Erythroblast (primary cell): ENCODE measurements at places on chromosomes 12 and 14.
A peak's percentile ranks its signal among the peaks of the same experiment; 100 is the strongest.

GRCh38 chr14:34781242-34781641, 66.8 kb upstream of the CFL2 start:
- DNase-seq, result no peak

GRCh38 chr12:95591731-95592130, 40.5 kb upstream of the USP44 start:
- no peak for DNase-seq

GRCh38 chr12:7501031-7501588, 2.5 kb downstream of the CD163 start:
- DNase-seq, result no peak

DNA sequence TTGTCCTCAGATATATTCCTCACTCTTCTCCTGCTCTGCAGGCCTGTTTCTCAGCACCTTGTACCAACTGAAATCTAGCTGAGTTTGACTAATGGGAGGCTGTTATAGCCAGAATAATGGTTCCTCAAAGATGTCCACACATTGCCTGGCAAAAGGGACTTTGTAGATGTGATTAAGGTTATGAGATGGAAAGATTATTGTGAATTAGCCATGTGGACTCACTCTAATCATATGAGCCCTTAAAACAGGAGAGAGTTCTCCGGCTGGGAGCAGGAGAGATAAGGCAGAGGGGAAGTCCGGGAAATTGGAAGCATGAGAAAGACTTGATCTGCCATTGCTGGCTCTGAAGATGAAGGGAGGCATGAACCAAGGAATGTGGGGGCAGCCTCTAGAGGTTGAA, 40.0 kb upstream of the KTN1 start:
- DNase-seq, result no peak

GRCh38 chr12:10247436-10248058, 34.9 kb downstream of the GABARAPL1 start:
- DNase-seq, result no peak

GRCh38 chr14:68686205-68686465, 106.7 kb downstream of the ZFP36L1 start:
- no peak for DNase-seq

DNA sequence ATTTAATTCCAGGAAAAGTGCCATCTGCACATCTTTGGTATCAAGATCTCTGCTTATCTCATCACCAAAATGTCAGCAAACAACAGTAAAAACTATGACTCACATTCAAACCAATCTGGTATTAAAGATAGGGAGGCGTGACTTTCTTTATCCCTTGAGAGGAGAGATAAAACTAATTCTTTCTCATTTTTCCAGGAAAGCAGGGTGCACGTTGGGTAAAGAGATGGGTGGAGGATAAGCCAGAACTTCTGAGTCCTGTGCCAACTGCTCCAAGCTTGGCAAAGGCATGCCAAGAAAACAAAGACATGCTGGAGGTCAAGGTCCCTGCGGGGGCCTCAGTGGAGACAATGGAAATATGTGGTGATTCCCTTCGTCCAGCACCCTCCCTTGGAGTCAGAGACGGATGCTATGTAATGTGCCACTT, 225.8 kb upstream of the PLXNC1 start:
- DNase-seq, result peak; percentile 47

GRCh38 chr12:22543246-22544037, 900 bp downstream of the C2CD5 start:
- DNase-seq, result peak; percentile 73

DNA sequence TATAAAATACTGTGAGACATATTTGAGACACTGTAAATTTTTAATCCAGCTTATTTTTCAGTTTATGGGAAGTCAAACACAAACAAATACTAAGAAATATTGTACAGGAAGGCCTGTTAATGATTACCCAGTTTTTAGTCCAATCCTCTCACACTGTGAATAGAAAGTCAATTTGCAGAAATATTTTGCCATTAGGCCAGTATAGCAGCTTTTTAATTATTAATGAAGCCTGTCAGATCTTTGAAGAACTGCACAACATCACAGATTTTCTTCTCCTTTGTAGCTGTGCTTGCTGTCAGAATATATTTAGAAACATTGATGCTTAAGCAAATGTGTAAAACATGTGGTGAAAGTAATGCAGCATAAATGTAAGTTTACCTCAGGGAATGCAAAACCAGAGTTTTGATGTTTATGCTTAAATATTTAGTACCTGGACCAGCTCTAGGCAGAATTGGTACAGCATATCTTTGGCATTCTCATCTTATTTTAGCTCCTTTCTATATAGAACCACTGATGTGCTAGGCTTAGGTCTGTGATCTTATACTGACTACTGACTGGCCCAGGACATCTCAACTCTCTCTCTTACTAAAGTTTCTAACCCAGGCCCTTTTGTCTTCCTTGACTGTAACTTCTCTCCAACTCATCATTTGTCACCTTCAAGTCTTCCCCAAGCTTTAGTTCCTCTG, 230.8 kb upstream of the NAV3 start:
- DNase-seq, result no peak

DNA sequence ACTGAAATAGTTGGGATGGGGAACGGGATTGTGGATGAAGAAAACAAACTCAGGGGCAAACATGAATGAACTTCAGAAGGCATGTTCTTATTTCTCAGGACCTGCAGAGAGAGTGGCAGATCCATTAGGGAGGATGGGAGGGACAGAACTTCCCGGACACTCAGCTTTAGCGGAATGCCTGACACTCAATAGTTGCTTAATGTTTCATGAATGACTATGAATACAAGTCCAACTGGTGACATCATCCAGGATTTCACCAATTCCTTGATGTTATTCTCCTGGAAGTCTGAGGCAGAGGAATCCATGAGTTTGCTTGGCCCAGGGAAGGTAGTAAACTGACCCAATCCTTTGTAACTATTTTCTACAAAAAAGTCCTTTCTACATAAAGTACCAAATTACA, 37.8 kb upstream of the LRRC10 start:
- DNase-seq, result no peak

DNA sequence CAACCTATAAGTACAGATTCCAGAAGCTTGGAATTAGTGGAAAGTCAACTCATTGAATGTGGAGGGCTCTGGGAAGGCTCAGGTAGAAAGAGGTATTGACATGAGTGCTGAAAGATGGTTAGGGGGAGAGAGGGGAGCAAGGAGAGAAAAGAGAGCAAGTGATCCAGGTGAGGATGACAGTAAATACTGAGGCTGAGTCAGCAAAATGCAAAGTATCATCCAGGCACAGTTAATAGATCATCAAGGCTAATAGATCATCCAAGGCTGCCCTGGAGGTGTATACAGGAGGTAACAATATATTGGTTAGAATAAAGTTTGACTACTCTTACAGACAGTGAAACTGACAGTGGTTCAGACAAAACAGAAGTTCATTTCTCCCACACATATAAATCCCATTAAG, 100.5 kb downstream of the TBX5 start:
- no peak for DNase-seq

DNA sequence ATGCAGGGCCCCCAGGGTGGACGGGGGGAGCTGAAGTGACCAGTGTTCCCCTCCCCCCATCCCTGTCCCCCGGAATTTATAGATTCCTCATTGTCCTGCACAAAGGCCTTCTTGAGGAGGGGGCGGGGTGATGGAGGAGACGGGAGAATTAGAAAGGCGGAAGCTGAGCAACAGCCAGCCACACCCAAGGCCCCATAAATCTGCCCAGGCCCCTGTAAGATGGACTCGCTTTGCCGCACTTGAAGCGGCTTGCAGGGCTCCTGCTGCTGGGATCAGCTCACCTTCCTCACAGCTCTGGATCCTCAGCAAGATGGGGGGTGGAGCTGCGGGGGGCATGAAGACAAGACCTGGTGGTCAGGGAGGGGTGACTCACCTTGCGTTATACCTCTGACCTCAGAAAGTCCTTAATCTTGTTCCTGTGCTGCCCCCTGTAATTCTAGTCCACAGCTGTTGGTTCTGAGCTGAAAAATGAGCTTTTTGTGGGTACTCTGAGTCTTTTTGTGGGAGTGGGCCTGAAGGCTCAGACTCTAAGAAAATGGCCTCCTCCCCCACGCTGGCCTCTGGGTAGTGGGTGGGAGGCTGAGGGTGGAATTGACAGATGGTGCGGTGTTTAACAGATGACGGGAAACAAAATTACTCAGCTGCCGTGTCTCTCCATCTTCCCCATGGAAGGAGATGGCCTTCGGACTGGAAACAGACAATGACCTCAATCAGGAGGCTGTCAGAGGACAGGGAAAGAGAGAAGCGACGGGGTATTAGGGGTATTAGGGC, 15.8 kb upstream of the ANKRD33 start:
- no peak for DNase-seq

DNA sequence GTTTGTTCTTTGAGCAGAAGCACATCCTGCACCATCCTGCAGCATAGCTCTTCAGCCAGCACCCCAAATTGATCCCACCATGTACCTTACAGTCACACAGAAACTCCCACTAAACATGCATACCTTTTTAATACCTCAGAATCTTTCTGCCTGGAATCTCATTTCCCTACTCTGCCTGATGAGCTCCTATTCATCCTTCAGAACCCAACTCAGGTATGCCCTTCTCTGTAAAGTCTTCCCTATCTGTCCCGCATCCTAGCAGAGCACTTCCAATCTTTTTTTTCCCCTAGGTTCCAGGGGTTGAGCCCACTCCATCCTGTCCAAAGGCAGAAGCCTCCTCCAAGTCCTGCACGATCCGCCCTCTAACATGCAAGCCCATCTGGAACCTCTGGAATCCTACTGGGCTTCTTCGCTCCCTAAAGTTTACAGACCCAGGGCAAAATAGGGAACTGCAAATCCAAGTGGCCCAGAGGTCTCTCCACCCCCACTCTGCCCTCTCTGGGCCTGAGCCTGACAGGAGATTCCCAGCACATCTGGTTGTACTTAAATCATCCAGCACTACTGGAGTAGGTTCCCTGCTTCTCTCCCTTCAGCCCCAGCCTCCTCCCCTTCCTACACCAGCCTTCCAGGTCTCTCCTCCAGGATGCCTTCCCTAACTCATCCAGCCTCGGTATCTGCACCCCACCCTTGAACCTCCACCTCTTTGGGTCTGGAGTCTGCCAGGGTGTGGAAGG, 4.1 kb upstream of the FIGNL2 start:
- DNase-seq, result no peak

DNA sequence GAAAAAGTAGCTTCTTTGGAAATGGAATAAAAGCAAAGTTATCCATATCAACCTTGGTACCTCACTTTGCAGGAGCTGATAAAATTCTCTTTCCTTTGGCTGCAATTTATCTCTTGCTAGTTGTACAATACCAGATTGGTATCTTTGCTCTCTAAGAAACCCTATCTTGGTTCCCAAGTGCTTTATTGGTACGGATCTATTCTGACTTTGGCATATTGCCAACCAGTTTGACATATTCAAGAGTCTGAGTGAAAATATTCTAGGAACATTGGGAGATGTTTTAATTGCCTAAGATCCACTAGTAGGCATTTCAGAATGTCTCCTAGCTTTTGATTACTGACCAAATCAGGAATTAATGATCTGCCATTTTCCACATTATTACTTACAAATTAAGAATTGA, 167.2 kb upstream of the ATP2B1 start:
- peak; percentile 9 for DNase-seq

- DNase-seq, result peak; percentile 70
Observed at GRCh38 chr14:95098984-95099599, 58.2 kb downstream of the DICER1 start.

GRCh38 chr12:125944446-125944845, 879.2 kb downstream of the AACS start:
- no peak for DNase-seq

GRCh38 chr12:98062464-98063245, 452.7 kb upstream of the TMPO start:
- no peak for DNase-seq

DNA sequence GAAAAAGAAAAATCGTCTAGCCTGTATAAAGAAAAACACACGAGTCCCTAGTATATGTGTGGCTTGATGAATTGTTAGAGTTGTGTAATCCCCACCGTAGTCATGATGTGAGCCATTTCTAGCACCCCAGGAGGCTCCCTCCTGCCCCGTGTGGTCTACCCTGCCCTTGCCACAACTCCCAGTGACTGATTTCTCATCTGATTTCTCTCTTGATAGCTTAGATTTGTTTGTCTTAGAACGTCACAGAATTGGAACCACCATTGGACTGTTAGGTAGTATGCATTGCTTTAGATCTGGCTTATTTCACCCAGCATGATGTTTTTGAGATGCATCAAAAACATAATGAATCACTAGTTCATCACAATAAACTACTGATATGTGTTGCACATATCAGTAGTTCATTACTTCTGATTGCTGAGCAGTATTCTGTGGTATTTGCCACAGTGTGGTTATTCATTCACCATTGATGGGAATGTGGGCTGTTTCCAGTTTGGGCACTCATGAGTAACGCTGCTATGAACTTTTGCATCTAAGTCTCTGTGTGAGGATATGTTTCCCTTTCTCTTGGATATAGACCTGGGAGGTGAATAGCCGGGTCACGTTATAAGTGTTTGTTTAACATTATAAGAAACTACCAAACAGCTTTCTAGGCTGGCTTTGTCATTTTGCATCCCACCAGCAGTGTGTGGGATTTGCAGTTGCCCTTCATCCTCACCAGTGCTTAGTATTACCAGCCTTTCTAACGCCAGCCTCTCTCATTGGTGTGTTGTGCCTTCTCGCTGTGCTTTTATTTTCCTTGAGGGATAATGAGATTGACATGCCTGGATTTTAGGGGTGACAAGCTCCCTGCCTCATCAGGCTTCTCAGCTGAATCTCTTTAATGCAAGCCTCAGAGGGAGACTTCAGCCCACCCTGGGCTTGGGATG, 31.9 kb upstream of the NCOR2 start:
- no peak for DNase-seq

- peak; percentile 61 for DNase-seq
Observed at GRCh38 chr12:100668945-100669536, 95.6 kb downstream of the GAS2L3 start.

DNA sequence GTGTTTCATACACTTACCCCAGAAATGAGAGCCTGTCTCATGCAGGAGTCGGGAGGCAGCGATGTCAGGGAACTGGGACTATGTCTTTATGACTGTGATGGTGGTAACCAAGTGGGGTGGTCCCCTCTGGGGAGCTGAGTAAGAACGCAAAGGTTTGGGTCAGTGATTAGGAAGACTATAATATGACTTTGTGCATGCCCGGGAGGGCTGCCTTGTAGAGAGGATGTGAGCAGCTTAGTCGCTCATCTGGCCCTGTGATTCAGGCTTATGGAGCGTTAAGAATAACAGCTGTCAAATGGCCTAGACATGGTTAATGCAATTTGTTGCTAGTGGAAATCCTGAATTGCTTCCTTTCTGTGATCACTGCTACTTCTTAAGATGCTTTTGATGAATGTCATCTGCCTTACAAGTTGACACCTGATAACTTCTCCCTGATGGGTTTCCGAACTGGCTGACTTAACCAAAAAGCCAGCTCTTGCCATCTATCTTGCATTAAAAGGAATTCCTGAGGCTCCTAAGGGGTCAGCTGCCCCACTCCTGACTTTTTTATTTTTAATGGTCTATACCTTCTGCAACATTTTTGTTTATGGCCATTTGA, 35.4 kb upstream of the AACS start:
- DNase-seq, result no peak
